ENCODE measurements at places on chromosomes 2 and 18. TPM values are rescaled to one million over a fixed set of nuclear protein-coding genes. Genes with fewer than 3 reads are reported as not detected.
A peak's percentile ranks its signal among the peaks of the same experiment; 100 is the strongest.

The PAIP2B gene
- 0.18 TPM for total RNA-seq

DNA sequence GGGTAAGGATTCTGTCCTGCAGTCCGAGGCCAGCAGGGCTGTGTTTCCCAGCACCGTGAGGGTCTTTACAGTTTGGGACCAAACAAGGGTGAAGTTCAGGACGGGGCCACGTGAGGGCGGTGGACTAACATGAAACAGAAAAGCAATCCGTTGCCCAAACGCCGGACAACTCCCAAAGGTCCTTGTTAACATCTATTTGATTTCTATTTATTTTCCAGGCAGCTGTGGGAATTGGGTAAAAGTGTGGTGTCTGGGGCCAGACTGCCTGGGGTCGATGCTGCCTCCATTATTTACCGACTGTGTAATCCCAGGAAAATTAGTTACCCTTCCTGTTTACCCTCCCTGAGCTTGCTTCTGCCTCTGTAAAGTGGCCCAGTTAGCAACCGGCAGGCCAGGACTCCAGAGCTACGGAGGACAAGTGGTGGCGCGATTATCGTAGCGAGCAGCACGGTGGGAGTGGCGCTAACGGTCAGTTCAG lies 66.3 kb upstream of the TCF7L1 start:
- DNase-seq = peak; percentile 72

DNA sequence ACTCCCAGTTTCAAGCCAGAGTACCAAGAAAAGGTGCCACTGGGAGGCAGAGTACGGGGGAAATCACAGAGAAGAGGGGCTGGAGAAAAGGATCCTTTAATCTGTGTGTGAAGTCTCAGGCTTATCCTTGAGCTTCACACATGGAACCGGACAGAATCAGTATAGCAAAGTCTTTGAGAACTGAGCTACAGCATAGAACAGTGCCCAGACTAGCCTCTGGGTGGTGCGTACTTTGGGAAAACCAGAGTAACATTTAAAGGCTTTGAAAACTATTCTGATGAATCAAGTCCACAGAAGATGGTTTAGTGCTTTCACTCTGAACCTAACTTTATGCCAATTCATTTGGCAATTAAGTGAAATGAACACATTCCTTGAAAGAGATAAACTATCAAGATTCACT lies 83.1 kb downstream of the BABAM2 start:
- peak; percentile 30 for DNase-seq

GRCh38 chr18:3380384-3380961 lies 69.5 kb upstream of the TGIF1 start:
- no peak for DNase-seq

GRCh38 chr2:40095000-40095399 lies 315.9 kb upstream of the THUMPD2 start:
- peak; percentile 86 for DNase-seq

Data from HFFc6 (cell line).